Fibroblast of mammary gland (primary cell): ENCODE measurements at places on chromosomes 2 and 18.
A peak's percentile ranks its signal among the peaks of the same experiment; 100 is the strongest.

GRCh38 chr2:230644356-230644935 is 68.2 kb upstream of the CAB39 start:
- DNase-seq, result no peak

DNA sequence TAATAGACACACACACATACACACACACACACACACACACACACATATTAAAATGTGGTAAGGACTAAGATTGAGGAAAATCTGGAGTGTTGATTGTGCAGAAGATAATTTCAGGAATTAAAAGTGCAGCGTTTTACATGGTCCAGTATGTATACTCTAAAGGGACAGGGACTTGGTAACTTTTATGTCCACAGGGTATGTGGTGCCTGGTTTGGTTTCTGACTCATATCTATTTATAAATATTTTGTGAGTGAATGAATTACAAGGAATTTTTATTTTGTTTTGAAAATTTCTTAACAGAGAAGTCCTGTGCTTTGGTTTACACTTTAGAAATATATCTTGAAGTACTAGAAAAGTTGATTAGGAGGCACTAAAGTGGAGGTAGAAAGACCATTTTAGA is 287.7 kb upstream of the NXPH2 start:
- DNase-seq, result no peak

GRCh38 chr2:14516844-14517243 is 115.7 kb upstream of the LRATD1 start:
- peak; percentile 96 for DNase-seq

DNA sequence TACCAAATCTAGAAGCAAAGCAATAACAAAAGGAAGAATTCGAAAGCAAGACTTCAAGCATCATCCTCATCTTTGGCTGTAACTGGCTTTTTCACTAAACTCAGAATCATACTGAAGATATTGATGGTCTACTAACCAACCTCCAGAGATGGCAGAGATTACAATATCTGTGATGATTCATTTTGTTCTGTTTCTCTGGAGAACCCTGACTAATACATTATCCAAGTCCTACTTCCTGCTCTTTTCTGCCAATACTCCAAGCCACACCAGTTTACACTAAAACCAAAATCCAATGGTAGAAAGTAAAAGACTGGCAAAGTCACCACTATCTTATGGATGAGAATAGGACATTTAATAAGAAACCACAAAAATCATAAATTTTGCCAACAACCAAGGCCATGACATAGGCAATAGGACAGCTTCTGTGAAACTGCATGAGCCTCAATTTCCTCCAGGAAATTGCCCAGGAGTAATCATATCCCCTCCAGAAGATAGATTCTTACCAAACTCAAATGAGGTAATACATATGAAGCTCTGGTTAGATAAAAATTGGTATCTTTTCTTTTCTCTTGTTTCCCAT is 159.8 kb downstream of the METTL4 start:
- no peak for DNase-seq

DNA sequence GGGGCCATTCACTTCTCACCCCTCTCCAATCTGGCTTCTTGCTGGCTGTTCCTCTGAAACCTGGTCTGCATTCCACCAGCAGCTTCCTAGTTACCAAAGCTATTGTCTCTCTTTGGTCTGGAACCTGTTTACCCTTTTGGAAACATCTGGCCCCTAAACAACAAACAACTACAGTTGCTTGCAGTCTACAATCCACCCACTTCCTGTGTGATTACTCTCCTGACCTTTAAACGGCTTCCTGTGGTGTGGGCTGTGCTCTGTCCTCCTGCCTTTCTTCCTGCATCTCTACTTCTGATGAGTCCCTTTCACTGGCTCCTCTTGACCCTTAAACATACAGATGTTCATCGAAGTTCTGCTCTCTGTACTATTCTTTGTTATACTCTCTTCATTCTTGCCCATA is 303.8 kb downstream of the TDRD15 start:
- no peak for DNase-seq

- DNase-seq, result no peak
Measured at GRCh38 chr18:31241900-31242409, 76.0 kb upstream of the DSG1 start.

DNA sequence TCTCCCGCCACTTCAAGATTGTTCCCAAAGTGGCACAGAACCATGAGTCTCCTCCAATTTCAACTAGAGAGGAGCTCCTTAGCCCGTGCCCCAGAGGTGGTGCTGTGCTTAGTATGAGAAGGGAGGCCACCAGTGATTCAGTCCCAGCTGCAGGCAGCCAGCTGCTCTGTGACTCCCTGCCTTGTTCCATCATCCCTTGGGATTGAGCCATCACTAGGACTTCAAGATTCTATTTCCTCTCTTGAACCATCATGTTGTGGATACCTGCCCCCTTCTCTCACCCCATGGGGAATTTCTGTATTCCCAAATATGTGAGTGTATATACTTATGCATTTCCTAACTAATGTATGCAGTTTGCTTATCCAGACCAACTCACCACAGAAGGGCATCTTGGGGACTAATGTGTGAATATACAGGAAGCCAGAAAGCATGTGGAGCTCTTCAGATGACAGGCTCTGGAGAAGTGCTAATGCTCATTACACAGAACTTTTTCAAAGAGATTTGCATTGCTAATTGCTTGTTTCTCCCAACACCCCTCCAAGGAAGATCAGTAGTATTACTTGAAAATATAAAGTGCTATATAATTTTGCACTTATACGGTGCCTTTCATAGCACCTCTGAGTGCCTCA is 111.0 kb upstream of the MAP3K20 start:
- peak; percentile 44 for DNase-seq

- DNase-seq, result no peak
Measured at GRCh38 chr18:70366174-70366573, 77.3 kb downstream of the SOCS6 start.

DNA sequence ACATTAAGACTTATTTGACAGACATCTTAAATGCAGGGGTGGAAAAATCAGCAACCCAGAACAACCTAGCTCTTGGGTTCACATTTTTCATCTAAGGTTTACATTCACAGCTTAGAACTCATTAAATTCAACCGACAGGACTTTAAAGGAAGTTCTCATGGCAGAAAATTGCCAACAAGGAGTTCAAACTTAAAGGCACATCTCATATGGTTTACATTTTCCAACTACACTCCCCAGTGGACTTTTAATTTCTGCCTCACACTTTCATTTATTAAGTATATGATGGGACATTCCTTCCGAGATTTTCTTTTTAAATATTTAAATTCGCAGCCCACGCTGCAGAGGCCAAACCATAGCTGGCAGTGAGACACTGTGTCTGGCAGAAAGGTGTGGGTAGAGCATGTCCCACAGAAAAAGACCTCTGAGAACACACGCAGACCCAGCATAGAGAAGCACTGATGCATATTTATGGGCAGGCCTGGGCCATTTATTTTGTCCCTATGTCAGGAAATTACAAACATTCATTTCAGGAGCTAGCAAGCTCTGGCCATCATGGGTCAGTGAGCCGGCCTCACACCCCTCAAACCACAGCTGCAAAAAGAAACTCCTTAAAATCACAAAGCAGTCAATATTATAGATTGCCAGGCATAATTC is 46.3 kb downstream of the STK39 start:
- DNase-seq, result no peak

- DNase-seq, result no peak
Measured at GRCh38 chr2:234406085-234406484, 90.8 kb downstream of the ARL4C start.

DNA sequence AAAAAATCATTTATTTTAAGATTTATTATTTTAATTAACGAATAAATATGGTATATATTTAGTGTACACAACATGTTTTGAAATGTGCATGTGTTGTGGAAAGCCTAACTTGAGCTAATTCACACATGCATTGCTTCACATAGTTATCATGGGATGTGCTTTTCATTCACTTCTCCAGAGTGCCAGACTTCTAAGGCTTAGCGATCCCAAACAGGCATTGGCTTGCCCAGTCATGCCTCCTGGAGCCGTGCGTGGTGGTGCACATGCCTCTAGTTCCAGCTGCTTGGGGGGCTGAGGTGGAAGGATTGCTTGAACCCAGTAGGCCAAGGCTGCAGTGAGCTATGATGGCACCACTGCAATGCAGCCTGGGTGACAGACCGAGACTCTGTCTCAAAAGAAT is 40.5 kb downstream of the ARHGEF4 start:
- no peak for DNase-seq

DNA sequence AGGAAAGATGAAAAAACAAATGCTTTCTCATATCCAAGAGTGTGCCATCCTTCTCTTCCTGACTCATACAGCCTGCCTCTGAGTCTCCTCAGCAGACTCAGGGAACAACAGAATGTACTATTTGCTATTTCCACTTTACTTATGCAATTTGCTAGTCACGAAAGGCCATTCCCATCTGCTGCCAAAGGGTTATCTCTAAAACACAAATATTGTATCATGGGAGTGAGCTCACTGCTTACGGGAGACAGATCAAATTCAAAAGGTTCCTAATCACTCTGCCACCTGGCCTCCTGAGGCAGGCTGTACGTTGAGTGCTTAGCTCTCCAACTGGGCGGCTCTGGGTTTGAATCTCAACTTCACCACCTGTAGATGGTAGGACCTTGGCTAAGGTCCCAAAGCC is 92.0 kb downstream of the GAREM1 start:
- DNase-seq, result peak; percentile 90

- DNase-seq, result no peak
Measured at GRCh38 chr18:31197676-31198075, 35.0 kb upstream of the DSC1 start.

DNA sequence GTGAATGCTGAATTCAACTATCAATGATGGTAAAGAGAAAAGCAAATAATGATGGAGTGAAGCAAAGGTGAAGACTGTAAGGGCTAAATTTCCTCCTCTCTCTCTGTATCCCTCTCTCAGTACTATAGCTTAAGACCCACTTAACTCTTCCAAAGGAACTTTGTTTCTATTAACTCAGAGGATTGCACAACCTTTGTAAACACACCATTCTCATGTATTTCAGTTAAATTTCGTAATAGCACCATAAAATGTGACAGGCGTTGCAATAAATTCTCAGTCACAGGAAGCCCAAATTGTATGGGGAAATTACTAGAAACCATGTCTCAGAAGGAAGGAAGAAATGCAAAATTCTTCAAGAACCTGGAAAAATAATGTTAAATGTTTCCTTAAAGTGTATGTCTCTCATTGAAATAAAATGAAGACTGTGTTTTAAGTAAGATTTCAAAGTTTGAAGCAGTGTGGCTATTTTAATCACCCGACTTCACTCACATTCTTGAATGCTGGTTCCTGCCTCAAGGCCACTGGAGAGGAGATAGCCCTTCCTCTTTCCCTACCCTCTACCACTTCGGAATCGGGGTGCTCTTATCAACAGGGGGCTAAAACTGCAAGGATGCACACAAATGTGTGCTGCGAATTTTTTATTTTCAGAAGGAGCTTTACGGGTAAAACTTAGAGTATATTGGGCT is 112.1 kb downstream of the FTCDNL1 start:
- peak; percentile 80 for DNase-seq

DNA sequence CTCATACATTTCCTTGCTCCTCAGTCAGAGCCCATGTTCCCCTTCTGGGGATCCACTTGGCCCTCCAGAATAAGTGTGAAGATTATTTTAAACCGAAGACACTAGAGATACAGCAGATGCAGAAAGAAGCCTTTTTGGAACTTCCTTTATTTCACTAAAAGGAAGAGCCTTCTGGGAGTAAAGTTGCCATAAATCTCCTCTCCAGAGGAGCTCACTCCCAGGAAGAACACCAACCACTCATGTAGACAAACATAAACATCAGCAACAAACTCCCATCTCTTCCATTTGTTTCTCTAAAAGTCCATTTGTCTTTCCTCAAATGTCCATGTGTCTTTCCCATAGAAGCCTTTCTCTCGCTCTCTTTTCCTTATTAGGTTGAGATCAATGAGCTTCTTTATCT is 62.4 kb upstream of the MSH6 start:
- no peak for DNase-seq

DNA sequence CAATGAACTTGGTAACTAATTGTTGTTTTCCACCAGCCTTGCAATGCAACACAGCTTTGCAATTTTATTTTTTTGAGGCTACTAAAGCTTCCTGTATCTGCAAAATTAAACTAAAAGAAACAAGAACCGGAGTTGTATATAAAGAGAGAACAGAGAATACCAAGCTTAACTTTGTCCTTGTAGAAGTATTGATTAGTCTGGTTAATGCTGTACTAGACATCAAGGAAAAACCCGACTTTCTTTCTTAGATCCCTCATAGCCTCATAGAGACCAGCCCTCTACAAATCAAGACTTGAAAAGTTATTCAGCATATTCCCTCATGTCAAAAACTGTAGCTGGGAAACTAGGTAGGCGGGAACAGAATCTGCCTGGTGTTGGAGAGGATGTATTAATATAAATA is 1.7 kb upstream of the ASAP2 start:
- DNase-seq, result no peak

GRCh38 chr2:69046221-69046662 is 33.3 kb downstream of the ANTXR1 start:
- peak; percentile 96 for DNase-seq

GRCh38 chr2:239540174-239540573 is 139.4 kb upstream of the HDAC4 start:
- no peak for DNase-seq

DNA sequence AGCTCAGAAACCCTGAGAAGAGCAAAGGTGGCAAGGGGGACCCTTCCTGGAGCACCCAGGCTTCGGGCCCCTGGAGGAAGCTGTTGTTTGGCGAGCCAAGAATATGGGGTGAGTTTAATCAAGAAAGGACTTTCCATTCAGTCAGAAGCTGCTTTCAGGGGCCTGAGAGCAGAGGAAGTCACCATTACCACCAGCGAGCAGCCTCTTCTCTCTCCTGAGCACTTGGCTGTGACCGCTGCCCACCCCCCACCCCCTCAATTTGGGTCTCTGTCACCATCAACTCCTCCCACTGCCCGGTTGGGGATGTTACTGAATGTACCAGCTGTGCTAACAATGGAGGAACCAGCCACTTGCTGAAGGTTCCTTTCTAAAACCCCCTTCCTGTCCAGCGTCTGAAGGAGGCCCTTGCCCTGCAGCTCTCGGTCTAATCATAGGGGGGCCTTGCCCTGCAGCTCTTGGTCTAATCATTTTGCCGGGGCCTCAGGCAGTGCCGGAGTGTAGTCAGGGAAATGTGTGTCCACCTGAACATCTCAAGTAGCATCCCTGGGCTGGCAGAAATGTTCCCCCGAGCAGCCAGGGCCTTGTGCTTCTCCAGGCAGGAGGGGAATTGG is 943 bp downstream of the INPP5D start:
- no peak for DNase-seq

GRCh38 chr2:120511947-120512710 is 166.2 kb downstream of the INHBB start:
- DNase-seq, result no peak

DNA sequence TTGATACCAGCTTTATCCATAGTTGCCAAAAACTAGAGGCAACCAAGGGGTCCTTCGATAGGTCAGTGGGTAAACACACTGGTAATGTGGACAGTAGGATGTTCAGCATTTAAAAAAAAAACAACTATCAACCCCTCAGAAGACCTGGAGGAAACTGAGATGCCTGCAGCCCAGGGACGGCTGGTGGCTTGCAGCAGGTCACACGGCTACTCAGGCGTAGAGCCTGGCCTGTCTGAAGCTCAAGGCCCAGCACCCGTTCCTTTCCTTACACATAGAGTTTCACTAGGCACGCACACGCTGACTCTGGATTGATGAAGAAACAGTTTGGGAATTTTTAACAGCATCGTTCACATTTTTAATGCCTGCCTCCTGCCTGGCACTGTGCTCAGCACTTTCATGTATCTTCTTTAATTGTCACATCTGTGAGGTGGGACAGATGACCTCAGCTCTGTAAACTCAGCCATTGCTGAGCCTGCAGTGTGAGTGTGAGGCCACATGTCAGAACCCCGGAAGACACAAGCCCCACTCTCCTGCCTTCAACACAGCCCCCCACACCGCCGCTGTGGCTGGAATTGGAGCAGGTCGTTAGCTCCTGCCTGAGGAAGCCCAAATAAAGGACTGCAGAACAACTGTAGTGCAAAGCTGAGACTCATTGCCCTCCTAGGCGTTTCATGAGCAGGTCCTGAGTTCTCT is 40.7 kb downstream of the TRAPPC12 start:
- DNase-seq, result no peak
